Eye (tissue), 1 donor: ENCODE measurements at places on chromosomes 7 and 10.

GRCh38 chr10:127695431-127695830 lies 41.6 kb upstream of the FOXI2 start:
- DNase-seq, result no peak

- DNase-seq, result no peak
Measured at GRCh38 chr7:39810204-39810642, 139.8 kb upstream of the CDK13 start.

- no peak for DNase-seq
Measured at GRCh38 chr7:72503644-72504043, 91.5 kb upstream of the CALN1 start.

DNA sequence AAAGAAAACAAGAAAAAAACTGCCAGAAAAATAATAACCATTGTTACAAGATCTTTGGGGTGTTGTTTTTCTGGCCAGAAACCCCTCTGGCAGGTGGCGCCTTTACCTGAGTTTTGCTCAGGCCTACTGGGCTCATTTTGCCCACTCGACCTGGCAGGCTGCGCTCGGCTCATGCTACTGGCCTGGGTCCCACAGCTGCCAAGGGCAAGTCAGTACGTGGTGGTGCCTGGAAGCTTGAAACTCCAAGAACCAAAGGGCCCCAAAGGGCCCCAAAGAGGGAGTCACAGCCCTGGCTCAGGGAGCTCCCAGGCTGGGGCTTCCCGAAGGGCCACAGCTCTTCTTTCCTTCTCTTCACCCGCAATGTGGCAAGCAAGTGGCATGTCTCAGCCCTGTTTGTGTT lies 42.7 kb downstream of the CACUL1 start:
- DNase-seq, result no peak

DNA sequence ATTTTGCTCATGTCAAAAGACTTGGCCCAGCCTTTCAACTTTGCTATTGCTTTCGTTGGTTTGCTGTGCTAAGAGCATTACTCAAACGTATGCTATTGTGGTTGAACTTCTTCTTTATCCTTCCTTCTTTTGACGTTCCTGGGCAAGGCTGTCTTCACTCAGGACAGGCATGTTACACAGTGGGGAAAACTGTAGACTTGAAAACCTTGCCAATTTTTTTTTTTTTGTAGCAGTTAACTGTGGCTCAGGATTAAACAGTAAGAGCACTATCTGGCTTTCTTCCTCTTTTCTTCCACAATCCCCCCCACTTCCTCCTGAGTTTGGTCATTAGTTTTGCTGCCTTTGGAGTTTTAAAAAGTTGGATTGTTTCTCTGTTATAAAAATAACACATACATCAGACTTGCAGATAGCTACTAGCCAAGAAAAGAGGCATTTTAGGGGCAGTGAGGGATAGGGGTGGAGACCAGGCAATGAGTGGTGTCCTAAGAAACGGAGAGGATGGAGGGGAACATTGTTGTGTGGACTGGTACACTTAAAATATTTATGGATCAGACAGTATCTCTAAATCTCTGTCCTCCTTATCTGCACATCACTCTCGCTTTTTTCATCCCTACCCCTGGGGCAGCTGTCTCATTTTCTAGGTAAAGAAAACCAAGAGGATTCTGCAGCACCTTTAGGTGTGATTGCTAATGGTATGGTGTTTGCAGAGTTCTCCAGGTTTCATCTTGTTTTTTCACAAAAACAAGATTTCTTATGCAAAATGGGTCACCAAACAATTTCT lies 181.7 kb downstream of the LRMDA start:
- DNase-seq, result peak; percentile 33

DNA sequence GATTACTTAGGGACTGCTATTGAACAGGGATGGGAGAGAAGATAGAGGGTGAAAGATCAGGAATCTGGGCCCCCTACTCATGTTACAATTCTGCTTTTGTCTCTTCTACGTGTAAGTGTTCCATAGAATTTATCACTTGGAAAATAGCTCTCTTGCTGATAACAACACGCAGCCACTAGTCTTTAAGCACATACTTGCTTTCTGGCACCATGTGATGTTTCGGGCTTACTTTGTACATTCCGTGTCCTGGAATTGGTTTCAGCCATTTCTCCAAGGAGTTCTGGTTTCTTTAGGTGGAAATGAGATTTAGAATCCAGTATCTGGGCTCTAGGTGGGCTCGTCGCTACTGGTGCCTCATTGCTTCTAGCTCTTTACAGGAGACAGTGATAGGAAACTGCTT lies 59.7 kb downstream of the TFAM start:
- peak; percentile 15 for DNase-seq

DNA sequence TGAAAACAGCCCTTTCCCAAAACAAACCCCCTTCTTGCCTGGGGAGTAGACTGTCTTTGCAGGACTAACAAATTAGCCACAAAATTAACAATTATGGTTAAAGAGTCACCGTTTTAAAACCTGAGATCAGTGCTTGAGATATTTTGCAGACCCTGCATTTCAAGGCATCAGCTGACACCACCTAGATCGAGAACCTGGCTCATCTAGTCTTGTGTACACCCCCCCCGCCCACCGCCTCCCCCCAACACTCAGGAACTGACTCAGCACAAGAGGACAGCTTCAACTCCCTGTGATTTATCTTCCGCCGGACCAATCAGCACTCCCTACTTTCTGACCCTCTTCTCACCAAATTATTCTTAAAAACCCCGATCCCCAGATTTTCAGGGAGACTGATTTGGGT lies 737.1 kb downstream of the PHTF2 start:
- no peak for DNase-seq

DNA sequence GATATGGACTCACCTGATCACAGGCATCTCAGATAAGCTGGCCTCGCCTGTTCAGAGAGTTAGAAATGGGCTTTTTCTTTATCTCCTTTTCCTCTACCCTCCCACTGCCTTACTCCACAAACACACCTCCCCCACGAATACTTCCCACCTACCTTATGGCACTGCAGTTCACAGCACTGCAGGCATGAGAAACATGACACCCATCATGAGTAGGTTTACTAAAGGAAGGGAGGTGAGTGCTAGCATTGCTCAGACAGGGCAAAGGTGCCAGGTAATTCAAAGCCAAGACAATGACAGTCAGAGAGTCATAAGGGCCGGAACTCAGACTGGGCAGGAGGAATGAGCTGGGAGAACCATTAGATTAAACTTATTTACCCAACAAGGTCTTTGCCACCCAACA lies 220.6 kb downstream of the FAM107B start:
- DNase-seq, result no peak

GRCh38 chr7:79495544-79496272 lies 42.2 kb upstream of the MAGI2 start:
- peak; percentile 10 for DNase-seq

- DNase-seq, result no peak
Measured at GRCh38 chr7:148045521-148045920, 545.0 kb upstream of the C7orf33 start.

- peak; percentile 24 for DNase-seq
Measured at GRCh38 chr7:109986701-109987100, 1104.2 kb upstream of the LRRN3 start.

DNA sequence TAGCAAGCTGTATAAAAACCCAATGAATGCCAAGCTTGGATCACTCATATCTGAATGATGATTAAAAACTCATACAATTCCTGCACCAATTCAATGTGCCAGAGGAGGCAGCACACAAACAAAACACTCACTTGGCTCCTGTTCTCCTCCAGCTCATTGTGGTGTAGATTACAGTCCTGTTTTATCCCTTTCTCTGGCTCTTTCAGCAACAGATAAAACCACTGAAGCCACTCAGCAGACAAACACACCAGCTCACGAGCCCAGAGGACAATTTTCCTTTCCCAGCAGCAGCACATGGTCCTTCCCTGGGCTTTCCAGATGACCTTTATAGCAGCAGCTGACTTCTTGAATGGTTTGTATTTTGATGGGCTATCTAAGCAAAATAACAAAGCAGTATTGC lies 107.3 kb upstream of the STARD3NL start:
- DNase-seq, result peak; percentile 22

- DNase-seq, result no peak
Measured at GRCh38 chr10:127153181-127153580, 43.2 kb downstream of the INSYN2A start.

GRCh38 chr10:74587109-74587854 lies 239.1 kb upstream of the KAT6B start:
- no peak for DNase-seq

DNA sequence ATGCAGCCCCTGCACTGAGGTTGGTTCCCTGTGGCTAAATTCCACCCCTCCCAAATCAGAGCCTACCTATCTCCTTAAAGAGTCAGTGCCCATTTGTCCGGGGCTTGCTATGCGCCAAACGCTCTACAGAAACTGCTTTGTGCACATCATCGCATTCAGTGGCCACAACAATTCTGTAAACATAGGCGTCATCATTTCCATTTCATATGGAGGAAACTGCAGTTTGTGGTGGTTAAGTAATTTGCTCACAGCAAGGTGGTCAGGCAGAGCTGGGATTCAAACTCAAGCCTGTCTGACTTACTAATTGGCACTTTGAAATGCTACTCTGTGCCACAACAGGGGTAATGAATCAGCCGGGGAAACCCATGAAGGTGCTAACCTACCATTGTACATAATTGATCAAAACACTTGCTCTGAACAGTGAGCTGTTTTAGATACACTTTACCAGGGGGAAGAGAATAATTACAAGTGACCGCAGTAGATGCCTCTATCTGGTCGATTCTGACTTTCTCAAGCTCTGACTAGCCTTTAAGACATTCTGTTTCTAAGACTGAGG lies 775.5 kb downstream of the LRMDA start:
- no peak for DNase-seq

DNA sequence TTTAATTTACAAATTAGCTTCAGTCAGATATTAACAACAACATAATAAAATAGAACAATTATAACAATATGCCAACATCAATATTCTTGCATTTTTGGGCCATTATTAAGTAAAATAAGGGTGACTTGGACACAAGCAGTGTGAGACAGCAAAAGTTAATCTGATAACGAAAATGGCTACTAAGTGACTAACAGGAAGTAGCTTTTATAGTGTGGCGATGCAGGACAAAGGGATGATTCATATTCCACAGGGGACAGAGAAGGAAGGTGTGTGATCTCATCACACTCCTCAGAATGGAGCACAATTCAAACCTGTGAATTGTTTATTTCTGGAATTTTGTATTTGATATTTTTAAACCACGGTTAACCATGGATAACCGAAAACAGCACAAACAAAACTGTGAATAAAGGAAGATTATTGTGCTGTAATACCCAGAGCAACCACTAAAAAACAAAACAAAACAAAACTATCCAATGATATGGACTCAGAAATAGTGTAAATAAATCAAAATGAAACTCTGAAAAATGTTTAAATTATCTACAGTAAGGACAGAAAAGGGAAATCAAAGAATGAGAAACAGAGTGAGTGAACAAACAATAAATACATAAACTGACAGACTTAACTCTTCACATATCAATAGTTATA lies 66.9 kb upstream of the TFEC start:
- no peak for DNase-seq
